ENCODE measurements at places on chromosomes 1 and 21. TPM values are rescaled to one million over a fixed set of nuclear protein-coding genes. Genes with fewer than 3 reads are reported as not detected.

Gene NHLH2
- not detected for total RNA-seq

Gene REN
- total RNA-seq, result 0.89 TPM

DNA sequence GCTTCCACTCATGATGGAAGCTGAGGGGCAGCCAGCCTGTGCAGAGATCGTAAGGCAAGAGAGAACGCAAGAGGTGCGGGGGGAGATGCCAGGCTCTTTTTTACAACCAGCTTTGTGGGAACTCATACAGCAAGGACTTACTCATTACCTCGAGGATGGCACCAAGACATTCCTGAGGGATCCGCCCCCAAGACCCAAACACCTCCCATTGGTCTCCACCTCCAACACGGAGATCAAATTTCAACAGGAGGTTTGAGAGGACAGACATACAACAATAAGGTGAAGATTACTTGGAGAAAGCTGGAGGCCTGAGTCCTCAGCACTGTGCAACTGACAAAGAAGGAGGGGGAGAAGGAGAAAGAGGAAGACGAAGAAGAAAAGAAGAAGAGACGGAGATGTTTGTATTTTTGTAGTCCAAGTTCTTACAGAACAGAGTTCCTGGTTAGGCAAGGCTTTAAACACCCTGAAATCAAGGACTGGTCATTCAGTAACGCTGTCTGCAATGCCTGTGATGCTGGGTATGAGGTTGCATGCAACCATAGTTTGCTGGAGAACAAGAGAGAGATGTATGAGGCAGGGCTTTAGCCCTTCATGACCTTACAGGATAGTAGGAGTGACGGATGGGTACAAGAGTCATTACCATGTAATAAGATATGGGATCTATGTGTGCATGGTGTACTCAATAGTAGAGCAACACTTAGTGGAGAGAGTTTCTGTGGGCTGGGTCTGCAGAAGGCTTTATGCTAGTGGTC is 19.7 kb upstream of the GALNT2 start:
- no peak for DNase-seq

Gene HOOK1
- 9.6 TPM for total RNA-seq

- DNase-seq, result no peak
These were observed 47.9 kb upstream of the PRKACB start for GRCh38 chr1:84096176-84096575.

DNA sequence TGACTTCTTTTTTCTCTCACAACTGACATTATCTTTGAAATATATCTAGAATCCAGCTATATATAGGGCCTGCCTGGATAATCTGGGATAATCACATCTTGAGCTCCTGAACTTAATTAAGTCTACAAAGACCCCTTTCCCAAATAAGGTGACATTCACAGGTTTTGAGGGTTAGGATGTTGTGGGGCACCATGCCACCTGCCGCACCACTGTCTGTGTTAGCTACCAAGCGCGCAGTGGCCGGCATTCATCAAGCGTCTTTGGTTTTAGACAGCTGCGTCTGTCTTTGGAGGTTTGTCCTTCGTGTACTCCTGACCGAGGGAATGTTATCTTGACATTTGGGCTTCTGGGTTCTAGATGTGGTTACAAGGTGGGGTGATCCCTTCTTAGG is 7.5 kb downstream of the TRAPPC10 start:
- no peak for DNase-seq

Gene SLC27A3
- total RNA-seq, result 16.9 TPM

Gene NKAIN1
- not detected for total RNA-seq

DNA sequence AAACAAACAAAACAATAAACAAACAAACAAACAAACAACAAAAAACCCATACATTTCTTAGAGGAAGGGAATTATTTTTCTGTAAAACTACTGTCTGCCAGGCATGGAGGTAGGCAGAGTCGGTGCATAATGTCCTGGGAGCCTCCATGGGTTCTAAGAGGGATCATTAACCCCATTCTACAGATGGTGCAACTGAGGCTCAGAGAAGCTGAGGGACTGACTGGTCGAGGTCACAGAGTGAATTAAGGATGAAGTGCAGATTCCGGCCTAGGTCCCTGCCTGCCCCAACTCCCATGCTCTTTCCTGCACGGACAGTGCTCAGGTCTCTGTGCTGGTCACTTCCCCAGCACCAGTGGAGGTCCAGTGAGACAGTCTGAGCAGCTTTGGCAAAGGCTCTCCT is 15.8 kb upstream of the WNT4 start:
- DNase-seq, result no peak

DNA sequence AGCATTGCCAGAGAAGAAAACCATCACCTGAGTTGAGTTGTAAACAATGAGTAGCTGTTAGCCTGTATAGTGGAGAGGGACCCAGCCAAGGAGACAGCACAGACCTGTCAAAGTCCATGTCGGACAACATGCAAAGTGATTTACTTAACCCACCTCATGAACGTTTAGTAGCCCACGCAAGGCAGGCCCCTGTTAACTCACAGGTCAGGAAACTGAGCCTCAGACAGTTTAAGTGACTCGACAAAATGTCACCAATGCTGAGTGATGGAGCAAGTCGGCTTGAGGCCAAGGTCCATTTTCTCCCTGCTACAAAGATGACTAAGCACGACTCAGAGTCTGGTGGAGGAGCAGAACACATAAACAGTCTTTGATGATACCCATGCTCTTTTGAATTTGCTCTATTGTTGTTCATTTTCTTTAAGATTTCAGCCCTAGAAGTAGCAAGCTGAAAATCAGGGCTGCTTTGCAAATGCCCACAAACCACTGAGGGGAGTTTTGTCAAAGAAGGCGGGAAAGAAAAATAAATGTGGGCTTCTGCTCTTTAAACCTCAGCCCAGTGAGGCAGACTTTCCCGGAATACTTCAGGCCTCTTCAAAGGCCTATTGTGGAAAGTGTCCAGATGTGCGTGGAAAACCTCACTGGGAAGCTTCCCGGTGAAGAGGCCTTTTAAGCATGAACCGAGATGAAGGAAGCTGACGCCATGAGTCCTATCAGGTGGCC is 83.8 kb upstream of the HOOK1 start:
- DNase-seq, result peak; percentile 73

DNA sequence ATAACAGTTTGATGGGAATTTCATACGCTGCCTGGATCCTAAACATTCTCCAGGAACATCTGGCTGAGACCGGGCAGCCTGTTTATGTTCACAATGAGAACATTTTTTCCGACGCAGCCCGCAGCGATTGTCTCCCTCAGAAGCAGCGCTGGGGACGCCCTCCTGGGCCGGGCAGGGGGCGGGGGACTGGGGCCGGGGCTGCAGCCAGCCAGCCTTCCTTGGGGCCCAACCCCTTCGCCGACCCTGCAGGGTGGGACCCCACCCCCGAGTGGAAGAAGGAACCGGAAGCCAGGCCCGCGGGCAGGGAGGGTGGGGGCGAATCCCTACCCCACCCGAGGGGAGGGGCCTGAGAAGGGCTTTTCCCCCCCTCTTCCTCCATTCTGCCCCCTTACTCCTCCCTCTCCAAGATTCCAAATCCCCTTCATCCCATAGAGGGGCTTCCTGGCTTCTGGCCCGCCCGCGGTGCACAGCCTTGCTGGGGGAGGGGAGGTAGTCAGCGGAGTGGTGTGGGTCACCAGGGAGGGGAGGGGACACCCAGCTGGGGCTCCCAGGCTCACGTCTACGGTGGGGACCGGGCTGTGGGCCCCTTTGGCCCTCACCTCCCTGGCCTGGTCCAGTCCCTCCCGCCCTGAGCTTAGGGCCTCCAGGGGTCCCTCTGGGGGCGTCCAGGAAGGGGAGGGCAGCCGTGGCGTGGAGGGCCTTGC is 60.6 kb downstream of the WNT9A start:
- DNase-seq, result peak; percentile 96

Gene HMCN1
- 16.2 TPM for total RNA-seq

DNA sequence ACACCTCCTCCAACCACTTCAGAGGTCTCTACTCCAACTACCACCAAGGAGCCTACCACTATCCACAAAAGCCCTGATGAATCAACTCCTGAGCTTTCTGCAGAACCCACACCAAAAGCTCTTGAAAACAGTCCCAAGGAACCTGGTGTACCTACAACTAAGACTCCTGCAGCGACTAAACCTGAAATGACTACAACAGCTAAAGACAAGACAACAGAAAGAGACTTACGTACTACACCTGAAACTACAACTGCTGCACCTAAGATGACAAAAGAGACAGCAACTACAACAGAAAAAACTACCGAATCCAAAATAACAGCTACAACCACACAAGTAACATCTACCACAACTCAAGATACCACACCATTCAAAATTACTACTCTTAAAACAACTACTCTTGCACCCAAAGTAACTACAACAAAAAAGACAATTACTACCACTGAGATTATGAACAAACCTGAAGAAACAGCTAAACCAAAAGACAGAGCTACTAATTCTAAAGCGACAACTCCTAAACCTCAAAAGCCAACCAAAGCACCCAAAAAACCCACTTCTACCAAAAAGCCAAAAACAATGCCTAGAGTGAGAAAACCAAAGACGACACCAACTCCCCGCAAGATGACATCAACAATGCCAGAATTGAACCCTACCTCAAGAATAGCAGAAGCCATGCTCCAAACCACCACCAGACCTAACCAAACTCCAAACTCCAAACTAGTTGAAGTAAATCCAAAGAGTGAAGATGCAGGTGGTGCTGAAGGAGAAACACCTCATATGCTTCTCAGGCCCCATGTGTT is 66.6 kb downstream of the TPR start:
- DNase-seq, result no peak

GRCh38 chr1:154698320-154699096 is 90.5 kb upstream of the ADAR start:
- no peak for DNase-seq

DNA sequence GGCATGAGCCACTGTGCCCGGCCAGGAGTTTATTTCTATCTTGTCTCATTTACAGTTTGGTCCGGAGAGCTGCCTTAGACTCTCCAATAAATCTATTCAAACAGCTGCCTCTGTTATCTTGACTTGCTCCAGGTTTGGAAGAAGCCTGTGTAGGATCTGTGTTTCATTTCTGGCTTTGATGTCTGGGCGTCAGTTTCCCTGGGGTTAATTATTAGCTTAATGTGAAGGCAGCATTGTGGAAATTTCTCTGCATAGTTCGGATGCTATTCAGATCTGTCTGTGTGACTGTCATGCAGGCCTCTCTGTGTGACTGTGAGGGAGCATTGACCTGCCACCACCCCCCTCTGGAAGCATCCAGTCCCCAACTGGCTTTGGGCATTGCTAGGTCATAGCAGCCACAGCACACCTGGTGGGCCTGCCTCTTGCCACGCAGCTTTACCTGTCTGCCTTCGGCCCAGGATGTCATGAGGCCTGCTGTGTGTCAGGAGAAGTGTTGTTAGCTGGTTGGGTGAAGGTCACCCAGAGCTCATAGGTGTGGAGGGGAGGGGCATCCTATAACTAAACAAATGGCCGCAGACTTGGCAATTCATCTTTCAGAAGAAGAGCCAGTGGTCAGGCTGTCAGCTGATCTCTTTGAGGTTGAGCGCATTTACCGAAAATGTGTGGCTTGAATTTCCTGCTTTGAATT is 9.8 kb downstream of the IFNGR2 start:
- DNase-seq, result no peak

- DNase-seq, result no peak
These were observed 235.6 kb downstream of the SMYD3 start for GRCh38 chr1:246271516-246271915.

DNA sequence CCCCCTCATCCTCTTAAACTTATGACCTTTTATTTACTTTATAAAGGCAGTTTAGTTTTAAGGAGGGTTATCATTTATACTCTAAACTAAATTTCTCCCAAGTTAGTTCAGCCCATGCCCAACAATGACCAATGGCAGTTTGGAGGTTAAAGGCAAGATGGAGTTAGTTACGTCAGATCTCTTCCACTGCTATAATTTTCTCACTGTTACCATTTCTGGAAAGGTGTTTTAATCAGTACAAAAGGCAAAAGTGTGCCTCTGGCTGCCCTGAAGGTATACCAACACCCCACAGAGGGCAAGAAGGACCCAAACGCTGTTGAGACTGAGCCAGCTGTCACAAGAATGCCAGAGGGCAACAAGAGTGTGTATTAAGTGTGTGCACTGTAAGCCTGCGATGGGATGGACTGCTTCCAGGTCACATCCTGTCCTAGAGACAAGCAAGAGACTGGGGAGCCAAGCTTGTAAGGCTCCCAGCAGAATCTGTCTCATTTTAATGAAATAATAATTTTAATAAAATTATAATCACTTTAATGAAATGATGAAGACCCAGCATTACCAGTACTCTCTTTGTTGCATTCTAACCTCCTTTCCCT is 32.5 kb upstream of the FAM89A start:
- no peak for DNase-seq

DNA sequence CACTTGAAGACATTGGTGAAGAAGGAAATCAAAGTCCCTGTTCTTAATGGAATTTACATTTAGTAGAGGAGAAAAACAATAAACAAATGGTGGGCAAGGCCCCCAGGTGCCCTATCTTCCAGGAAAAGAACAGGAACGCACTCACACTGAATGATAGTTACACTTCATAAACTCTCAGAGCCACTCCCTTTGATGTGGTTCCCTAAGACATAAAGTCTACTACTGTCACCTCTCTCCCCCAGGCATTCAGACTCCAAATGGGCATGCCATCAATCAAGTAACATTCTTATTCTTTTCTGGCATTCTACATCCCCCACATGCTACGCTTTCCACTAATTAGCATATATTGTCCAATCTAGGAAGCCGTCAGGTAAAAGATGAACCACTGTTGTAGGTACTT is 36.6 kb upstream of the PIGC start:
- no peak for DNase-seq

- peak; percentile 82 for DNase-seq
These were observed 101.6 kb downstream of the ZMYM4 start for GRCh38 chr1:35369922-35370671.

GRCh38 chr1:221801251-221801661 is 59.4 kb upstream of the DUSP10 start:
- no peak for DNase-seq

- no peak for DNase-seq
These were observed 57.0 kb downstream of the GPR161 start for GRCh38 chr1:168079761-168080160.

Gene PHTF1
- total RNA-seq, result 8.7 TPM

DNA sequence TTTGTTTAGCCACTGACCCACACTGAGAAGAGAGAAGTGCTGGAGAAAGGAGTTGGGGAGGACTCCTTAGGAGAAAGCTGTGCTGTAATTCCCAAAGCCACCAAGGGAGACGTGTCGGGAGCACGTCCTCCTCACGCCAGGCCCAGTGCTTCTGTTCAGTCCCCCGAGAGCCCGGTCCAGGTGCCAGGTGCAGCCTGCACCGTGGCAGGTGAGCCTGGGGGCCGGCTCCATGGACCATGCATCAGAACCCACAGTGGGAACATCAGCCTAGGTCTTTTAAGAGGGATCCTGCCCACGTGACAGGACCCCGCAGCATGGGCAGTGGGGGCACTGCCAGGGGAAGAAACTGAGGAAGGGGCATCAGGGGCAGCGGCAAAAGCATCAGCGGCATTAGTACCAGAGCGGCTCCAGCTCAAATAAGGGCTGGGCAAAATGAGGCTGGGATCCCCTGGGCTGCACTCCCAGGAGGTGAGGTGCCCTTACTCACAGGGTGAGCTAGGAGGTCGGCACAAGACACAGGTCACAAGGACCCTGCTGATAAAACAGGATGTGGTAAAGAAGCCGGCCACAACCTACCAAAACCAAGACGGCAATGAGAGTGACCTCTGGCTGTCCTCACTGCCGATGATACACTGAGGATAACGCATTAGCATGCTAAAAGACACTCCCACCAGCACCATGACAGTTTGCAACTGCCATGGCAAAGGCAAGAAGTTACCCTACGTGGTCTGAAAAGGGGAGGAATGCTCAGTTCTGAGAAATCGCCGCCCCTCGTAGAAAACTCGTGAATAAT is 24.6 kb upstream of the PRDM15 start:
- no peak for DNase-seq

Gene STYXL2
- 107 TPM for total RNA-seq

GRCh38 chr1:224432146-224432545 is 2.5 kb downstream of the WDR26 start:
- DNase-seq, result no peak

Measured in right cardiac atrium (tissue), 5 donors.